ENCODE measurements at places on chromosomes 4 and X. TPM values are rescaled to one million over a fixed set of nuclear protein-coding genes. Genes with fewer than 3 reads are reported as not detected.
A peak's percentile ranks its signal among the peaks of the same experiment; 100 is the strongest.

CT45A5 gene
- polyA plus RNA-seq, result not detected

- H3K36me3 ChIP-seq, result no peaks in the 10 kb centered on the region
- no peak overlapping the region for H3K4me3 ChIP-seq
- no peak overlapping the region for H3K27ac ChIP-seq
- no peaks in the 10 kb centered on the region for H3K27me3 ChIP-seq
These were observed 21.5 kb downstream of the FRMPD3 start for GRCh38 chrX:107470971-107471370.

- no peak for DNase-seq
- no peak overlapping the region for H3K27ac ChIP-seq
- no peaks in the 10 kb centered on the region for H3K27me3 ChIP-seq
- H3K4me3 ChIP-seq, result no peak overlapping the region
- no peaks in the 10 kb centered on the region for H3K4me1 ChIP-seq
These were observed 124.8 kb upstream of the SLIT2 start for GRCh38 chr4:20126906-20127305.

DNA sequence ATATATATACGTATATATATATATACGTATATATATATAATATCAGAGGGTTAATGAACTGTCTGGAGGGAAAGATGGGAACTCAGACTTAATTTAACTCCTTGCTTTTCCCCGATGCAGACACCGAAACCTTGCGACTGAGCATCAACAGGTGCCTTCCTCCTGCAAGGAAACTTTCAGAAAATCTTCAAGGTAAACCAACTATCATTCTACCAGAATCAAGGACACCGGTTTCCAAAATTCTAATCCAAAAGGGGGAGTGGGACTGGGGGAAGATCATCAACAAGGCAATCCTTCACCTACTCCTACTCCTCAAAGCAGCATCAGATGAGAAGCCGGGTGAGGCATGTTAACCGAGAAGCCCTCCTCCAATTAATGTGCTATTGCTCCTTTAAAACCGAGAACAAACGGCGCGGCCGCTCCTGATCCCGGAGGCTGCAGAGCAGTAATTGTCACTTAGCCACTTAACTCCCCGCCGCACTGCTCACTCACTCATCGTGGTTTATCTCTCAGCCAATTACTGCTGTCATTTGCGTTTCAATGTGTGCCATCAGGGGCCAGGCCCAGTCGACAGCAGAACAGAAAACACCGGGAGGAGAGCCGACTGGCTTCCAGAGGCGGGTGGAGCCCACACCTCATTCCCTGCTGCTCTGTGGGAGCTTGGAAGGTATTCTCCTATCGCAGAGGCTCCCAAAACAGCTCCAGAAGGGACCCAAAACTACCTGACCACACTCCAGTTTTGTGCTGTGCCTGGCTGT, 61.7 kb downstream of the MAML3 start:
- H3K4me1 ChIP-seq, result peaks cover 37% of the 10 kb centered on the region
- H3K27me3 ChIP-seq, result no peaks in the 10 kb centered on the region
- DNase-seq, result no peak
- no peak overlapping the region for H3K27ac ChIP-seq

DNA sequence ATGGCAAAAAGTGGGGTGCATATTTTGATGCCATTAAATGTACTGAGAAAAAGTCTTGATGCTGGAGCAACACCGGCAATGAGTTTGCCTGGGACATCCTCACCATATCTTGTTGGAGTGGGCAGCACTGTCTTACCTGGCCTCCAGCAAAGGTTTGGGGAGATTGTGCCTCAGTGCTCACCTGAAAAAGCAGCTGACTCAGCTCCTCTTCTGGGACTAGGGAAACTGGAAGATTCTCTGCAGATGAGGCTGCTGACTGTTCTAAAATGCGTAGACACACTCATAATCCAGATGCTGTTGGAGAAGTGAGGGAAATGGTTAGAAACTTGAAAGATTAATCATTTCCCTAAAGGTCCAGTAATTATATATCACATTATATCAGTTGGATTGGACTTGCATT, 593.7 kb upstream of the HS3ST1 start:
- H3K4me1 ChIP-seq, result no peaks in the 10 kb centered on the region
- DNase-seq, result no peak
- no peak overlapping the region for H3K27ac ChIP-seq

CDX4 gene
- polyA plus RNA-seq, result not detected

ITM2A gene
- polyA plus RNA-seq, result 571 TPM

GRCh38 chr4:3114377-3114776, 39.9 kb downstream of the HTT start:
- H3K27me3 ChIP-seq, result no peaks in the 10 kb centered on the region
- H3K36me3 ChIP-seq, result peaks cover 38% of the 10 kb centered on the region
- H3K4me3 ChIP-seq, result no peak overlapping the region
- no peak overlapping the region for H3K27ac ChIP-seq

SPANXN3 gene
- not detected for polyA plus RNA-seq

LRBA gene
- 25.9 TPM for polyA plus RNA-seq

- peak overlapping the region; percentile 70 for H3K4me3 ChIP-seq
- H3K27me3 ChIP-seq, result no peaks in the 10 kb centered on the region
- no peaks in the 10 kb centered on the region for H3K36me3 ChIP-seq
- peak overlapping the region; percentile 87 for H3K27ac ChIP-seq
- DNase-seq, result no peak
These were observed 12.0 kb downstream of the RFC1 start for GRCh38 chr4:39354254-39354552.

GRCh38 chrX:71458866-71459265, 74.0 kb upstream of the OGT start:
- no peak overlapping the region for H3K27ac ChIP-seq
- H3K4me3 ChIP-seq, result no peak overlapping the region
- H3K27me3 ChIP-seq, result no peaks in the 10 kb centered on the region
- H3K4me1 ChIP-seq, result no peaks in the 10 kb centered on the region

GRCh38 chr4:22414833-22415232, 101.0 kb downstream of the ADGRA3 start:
- H3K4me1 ChIP-seq, result no peaks in the 10 kb centered on the region
- H3K27me3 ChIP-seq, result no peaks in the 10 kb centered on the region
- no peak overlapping the region for H3K27ac ChIP-seq
- H3K36me3 ChIP-seq, result no peaks in the 10 kb centered on the region
- no peak overlapping the region for H3K4me3 ChIP-seq
- no peak for DNase-seq

DNA sequence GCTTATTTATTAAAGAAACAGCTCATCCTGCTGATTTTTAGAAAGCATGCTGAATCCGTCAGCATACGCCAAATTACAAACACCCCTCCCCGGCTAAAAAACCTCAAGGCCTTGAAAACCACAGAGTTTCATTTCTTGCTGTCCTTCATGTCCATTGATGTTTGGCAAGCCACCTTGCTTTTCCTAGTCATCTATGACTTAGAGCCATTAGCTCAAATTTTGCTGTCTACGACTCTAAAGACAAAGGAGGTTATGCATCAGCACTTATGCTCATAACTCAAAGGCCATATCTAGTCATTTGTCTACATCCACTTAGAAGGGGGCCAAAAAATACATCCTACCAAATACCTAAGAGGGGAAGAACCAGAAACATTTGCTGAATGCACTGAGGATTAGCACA, 925.1 kb downstream of the PCDH7 start:
- no peaks in the 10 kb centered on the region for H3K4me1 ChIP-seq
- H3K4me3 ChIP-seq, result no peak overlapping the region
- no peaks in the 10 kb centered on the region for H3K36me3 ChIP-seq
- H3K27ac ChIP-seq, result no peak overlapping the region
- no peak for DNase-seq

- no peaks in the 10 kb centered on the region for H3K36me3 ChIP-seq
- H3K27ac ChIP-seq, result peak overlapping the region; percentile 43
- peak overlapping the region; percentile 38 for H3K4me3 ChIP-seq
- no peak for DNase-seq
These were observed 32.7 kb upstream of the GLRA2 start for GRCh38 chrX:14496674-14497073.

- no peaks in the 10 kb centered on the region for H3K4me1 ChIP-seq
- H3K27me3 ChIP-seq, result no peaks in the 10 kb centered on the region
- DNase-seq, result no peak
- H3K27ac ChIP-seq, result no peak overlapping the region
These were observed 159.4 kb downstream of the TRAM1L1 start for GRCh38 chr4:116925900-116926457.

DNA sequence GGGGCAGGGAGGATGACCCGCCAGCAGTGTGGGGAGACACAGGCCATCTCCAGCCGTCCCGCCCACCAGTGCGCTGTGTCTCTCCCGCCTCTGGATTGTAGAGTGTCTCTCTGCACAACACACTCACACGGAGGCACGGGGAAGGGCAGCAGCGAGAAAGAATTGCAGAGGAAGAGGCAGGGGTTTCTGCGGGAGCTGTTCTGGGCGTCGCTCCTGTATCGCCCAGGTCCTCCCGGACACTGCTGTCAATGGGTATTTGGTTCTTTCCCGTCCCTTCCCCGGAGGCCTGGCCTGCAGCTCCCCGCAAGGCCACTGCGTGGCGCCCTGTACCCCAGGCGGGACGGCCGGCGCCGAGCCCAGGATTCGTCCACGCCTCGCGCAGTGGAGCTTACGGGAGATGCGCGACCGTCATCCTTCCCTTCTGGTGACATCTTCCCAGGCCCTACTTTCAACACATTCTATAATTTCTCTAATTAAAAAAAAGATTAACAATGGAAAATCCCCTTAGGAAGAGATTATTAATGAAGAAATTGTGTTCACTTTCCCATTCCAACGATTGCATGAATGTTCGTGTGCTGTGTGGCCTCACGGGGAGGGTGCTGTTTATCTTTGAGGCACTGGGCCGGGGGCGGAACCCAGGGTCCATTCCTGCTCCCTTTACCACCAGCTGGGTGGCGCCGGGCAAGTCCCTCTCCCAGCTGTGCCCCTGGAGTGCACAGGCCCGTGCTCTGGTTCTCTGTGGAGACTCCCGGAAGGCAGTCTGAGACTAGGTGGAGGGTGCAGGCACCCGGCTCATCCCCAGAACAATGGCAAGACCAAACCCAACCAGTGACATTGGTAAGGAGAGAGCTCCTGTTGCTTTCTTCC, 95.7 kb downstream of the CPZ start:
- H3K4me3 ChIP-seq, result no peak overlapping the region
- no peaks in the 10 kb centered on the region for H3K36me3 ChIP-seq
- H3K4me1 ChIP-seq, result no peaks in the 10 kb centered on the region
- DNase-seq, result no peak
- no peak overlapping the region for H3K27ac ChIP-seq

NIPAL1 gene
- polyA plus RNA-seq, result 0.61 TPM

ARSJ gene
- 0.37 TPM for polyA plus RNA-seq

SOD3 gene
- not detected for polyA plus RNA-seq

GPR119 gene
- not detected for polyA plus RNA-seq

TMEM154 gene
- polyA plus RNA-seq, result 35.1 TPM

Measured in CD8-positive, alpha-beta memory T cell (primary cell).